ENCODE measurements at places on chromosomes 1 and 21.

DNA sequence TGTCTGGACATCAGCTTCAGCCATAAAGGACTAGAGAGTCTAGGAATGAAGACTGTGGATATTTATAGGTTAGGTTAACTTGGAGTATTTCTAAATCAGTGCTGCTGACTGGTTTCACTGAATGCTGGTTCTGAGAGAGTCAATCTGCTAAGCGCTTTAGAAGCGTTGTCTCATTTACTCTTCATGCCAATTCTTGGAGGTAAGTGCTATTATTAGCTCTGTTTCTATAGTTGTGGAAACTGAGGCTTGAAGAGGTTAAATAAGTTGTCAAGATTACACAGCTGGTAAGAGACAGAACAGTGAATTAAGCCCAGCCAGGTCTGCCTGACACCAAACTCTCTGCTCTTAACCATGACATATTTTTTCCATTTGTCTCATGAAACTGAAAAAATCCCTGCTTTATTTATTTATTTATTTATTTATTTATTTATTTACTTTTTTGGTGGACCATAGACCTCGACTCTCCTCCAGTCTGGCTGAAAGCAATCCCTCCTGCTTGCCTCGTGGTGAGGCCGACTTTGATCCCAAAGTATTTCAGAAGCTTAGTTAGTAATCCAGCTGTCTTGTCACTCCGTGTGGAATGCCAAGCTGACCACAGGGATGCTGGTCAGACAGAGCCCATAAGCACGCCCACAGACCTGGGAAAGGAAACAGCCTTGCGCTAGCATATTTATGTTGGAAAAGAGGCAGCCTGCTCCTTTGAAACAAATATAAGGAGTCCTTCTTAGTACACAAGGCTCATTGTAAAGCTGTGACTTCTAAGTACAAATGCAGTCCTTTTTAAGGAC lies 16.9 kb downstream of the NTMT2 start:
- peak; percentile 95 for DNase-seq

GRCh38 chr1:100657876-100658715 lies 61.4 kb upstream of the VCAM1 start:
- peak; percentile 2 for DNase-seq

DNA sequence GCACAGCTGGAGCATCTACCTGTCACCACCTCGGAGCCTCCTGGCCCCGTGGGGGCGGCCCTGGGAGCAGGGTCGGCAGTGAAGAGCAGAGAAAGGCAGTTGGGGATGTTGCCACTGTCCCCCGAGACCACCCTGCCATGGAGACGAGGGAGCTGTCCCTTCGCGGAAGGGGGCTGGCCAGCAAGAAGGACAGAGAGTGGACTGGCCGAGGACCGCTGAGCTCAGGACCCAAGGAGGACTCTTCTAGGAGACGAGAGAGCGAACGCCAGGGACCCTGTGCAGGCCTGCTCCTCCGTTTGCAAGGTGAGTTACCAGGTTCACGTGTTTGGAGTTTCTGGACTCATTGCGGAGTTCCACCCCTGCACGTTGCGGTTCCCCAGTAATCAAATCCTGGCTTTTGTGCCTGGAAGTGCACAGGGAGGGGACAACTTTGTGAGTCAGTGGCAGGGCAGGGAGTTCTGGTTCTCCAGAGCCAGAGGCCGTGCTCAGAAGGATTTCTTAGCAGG lies 5.6 kb upstream of the POFUT2 start:
- no peak for DNase-seq

GRCh38 chr1:177746155-177746554 lies 223.7 kb downstream of the SEC16B start:
- no peak for DNase-seq

GRCh38 chr1:95061445-95062006 lies 11.2 kb downstream of the ALG14 start:
- no peak for DNase-seq

GRCh38 chr1:180040034-180040433 lies 85.4 kb downstream of the CEP350 start:
- peak; percentile 34 for DNase-seq

- no peak for DNase-seq
These were observed 709.2 kb downstream of the PLA2G4A start for GRCh38 chr1:187537936-187538335.

GRCh38 chr1:41726899-41727748 lies 191.6 kb downstream of the HIVEP3 start:
- no peak for DNase-seq

Data from fibroblast of skin of scalp (primary cell).